Epithelial cell of alveolus of lung (primary cell): ENCODE measurements at places on chromosomes 5 and 9. TPM values are rescaled to one million over a fixed set of nuclear protein-coding genes. Genes with fewer than 3 reads are reported as not detected.

The DOK3 gene
- 0.91 and 1.5 TPM in 2 replicates for total RNA-seq

The FCN1 gene
- total RNA-seq, result not detected in 2 replicates

The DBH gene
- total RNA-seq, result not detected in 2 replicates

The ERAP2 gene
- 2.8 and 8.1 TPM in 2 replicates for total RNA-seq

The HTR4 gene
- not detected in 2 replicates for total RNA-seq

The RAPGEF1 gene
- total RNA-seq, result 16.5 and 22.6 TPM in 2 replicates

The TMOD1 gene
- 0.26 and 1.5 TPM in 2 replicates for total RNA-seq

The F2R gene
- 111 and 137 TPM in 2 replicates for total RNA-seq

The WHRN gene
- 0.78 and 2.2 TPM in 2 replicates for total RNA-seq

The TNFSF8 gene
- not detected in 2 replicates for total RNA-seq

The UNC13B gene
- total RNA-seq, result 8.0 and 10.7 TPM in 2 replicates

The IFNB1 gene
- total RNA-seq, result not detected in 2 replicates

The PCDH12 gene
- total RNA-seq, result 0.64 and 1.3 TPM in 2 replicates

The PAEP gene
- 0.65 TPM in 1 of 2 replicates, not detected in the other for total RNA-seq

The PCDHA13 gene
- total RNA-seq, result not detected in 2 replicates

The TAF11L10 gene
- not detected in 2 replicates for total RNA-seq

The ARSI gene
- 14.1 and 19.5 TPM in 2 replicates for total RNA-seq

The IRGM gene
- total RNA-seq, result 13.3 TPM in 1 of 2 replicates, not detected in the other

The PCDHGC5 gene
- total RNA-seq, result 0.78 and 1.1 TPM in 2 replicates

The SLC22A4 gene
- 0.08 and 3.4 TPM in 2 replicates for total RNA-seq

The FLT4 gene
- 0.88 and 1.9 TPM in 2 replicates for total RNA-seq
